ENCODE measurements at places on chromosomes 2 and 18. TPM values are rescaled to one million over a fixed set of nuclear protein-coding genes. Genes with fewer than 3 reads are reported as not detected.

Gene ERMN
- 45.7 TPM for polyA plus RNA-seq

- DNase-seq = no peak
These were observed 675.2 kb upstream of the ID2 start for GRCh38 chr2:8006626-8007025.

Gene ANKRD30BL
- 5.0 TPM for polyA plus RNA-seq

- DNase-seq = no peak
These were observed 122.9 kb downstream of the EPB41L3 start for GRCh38 chr18:5420906-5421305.

- no peak for DNase-seq
These were observed 44.7 kb downstream of the PDK1 start for GRCh38 chr2:172600557-172601008.

GRCh38 chr2:18540872-18541271 is 19.6 kb downstream of the RDH14 start:
- no peak for DNase-seq

GRCh38 chr2:226687641-226688253 is 111.9 kb downstream of the IRS1 start:
- no peak for DNase-seq

Gene LYG1
- 3.0 TPM for polyA plus RNA-seq

DNA sequence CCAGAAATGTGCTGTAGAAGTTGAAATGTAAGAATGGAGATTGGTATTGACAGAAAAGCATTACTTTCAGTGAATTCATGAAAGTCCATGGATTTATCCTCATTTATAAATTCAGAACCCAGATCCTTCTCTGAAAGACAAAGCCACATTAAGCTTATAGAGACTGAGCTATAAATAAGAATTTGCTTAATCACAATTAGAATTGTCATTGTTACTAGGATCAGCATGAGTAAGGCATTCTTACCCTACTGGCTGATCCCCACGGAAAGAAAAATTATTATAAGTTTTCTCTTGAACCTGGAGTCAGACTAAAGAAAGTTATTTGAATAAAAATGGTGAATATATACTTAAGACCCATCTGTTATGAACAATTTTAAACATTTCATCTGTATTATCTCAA is 199.2 kb upstream of the DTNA start:
- no peak for DNase-seq

All from spinal cord (tissue), 10 donors.